Lower lobe of right lung (tissue), 2 donors: ENCODE measurements at places on chromosomes 1 and 21. TPM values are rescaled to one million over a fixed set of nuclear protein-coding genes. Genes with fewer than 3 reads are reported as not detected.

- no peak for DNase-seq
Measured at GRCh38 chr21:45078371-45078770, 4.0 kb downstream of the ADARB1 start.

The FAM177B gene
- 0.56 TPM for total RNA-seq

DNA sequence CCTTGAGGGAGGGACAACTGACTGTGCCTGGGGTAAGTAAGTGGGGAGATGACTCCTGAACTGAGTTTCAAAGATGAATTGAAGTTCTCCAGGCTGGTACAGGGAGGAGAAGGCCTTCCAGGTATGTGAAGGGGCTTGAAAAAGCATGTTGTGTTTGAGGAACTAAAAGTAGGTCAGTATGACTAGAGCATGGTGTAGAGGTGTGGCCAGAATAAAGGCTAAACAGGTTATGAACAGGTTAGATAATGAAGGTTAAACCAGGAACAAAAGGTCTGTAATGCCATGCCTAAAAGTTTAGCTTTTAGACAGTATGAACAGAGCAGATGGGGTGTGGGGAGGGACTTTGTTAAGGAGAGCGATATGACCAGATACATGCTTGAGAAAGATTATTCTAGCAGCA is 7.3 kb upstream of the CLSPN start:
- no peak for DNase-seq

DNA sequence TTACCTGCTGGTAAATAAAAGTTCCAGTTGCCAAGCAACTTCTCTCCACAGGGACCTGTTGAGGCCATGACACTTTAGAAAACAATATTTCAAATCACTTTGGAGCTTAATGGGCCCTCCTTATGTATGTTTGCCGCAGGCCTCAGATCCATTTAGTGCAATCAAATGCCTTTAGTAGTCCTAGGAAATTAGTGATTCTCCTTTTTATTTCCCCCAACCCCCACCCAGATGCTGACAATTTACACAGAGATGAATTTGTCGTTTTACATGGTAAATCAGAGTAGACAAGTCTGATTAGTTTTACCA is 83.6 kb downstream of the CLIC4 start:
- DNase-seq = no peak

- no peak for DNase-seq
Measured at GRCh38 chr1:61005614-61006580, 76.5 kb upstream of the NFIA start.

GRCh38 chr1:168509875-168510791 is 33.7 kb downstream of the XCL2 start:
- DNase-seq = no peak

The KIAA0319L gene
- total RNA-seq = 79.6 TPM

The TRNP1 gene
- 15.3 TPM for total RNA-seq

The CHIT1 gene
- 225 TPM for total RNA-seq

DNA sequence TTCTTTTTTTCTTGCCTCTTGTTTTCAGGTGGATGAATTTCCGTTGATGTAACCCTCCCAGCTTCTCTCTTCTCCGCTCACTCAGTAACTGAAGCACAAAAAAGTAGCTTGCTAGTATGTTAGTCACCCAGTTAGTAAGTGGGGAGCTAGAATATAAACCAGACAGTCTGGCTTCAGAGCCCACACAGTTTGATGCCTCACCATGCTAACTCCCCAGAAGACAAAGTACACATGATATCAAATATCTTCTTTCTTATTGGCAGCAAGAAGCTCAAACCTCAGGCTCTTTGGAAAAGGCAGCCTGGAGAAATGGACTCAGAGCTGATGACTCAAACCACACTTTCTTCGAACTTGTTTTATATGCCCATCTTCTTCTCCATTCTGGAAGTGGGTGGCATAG is 187.5 kb upstream of the PLXNA2 start:
- no peak for DNase-seq

DNA sequence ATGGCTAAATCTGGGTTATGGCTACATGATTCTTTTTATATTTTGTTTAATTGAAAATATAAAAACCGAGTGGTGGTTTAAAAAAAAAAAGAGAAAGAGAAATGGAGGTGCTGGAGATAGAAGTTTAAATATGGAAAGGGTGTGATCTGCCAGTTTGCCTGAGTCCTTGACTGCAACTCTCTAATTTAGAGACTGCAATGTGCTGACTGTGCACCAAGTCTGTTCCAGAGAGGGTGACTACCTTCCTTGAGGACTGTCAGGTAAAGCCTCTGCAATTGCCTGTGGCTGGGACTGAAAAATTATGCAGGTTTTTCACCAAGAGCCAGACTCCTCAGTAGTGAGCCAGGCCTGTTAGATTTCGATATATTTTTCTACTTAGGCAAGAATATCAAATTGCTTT is 1326.3 kb downstream of the BRINP3 start:
- no peak for DNase-seq

GRCh38 chr1:28926629-28927265 is 12.4 kb downstream of the EPB41 start:
- no peak for DNase-seq

GRCh38 chr1:27366113-27366410 is 699 bp downstream of the MAP3K6 start:
- DNase-seq = peak; percentile 94

- no peak for DNase-seq
Measured at GRCh38 chr1:205481629-205482151, 22.8 kb upstream of the CDK18 start.

GRCh38 chr1:185939142-185939541 is 205.0 kb downstream of the HMCN1 start:
- DNase-seq = no peak

The C21orf58 gene
- total RNA-seq = 9.5 TPM
